Activated T-cell treated with anti-CD3 and anti-CD28 coated beads, Interleukin-2, amount 50 U/mL, for 4 hours (primary cell): ENCODE measurements at places on chromosomes 7 and 10. TPM values are rescaled to one million over a fixed set of nuclear protein-coding genes. Genes with fewer than 3 reads are reported as not detected.

Gene TCAF2
- 21.9 TPM for total RNA-seq

Gene PRF1
- 15.7 TPM for total RNA-seq

Gene IFIT1B
- total RNA-seq: not detected

Gene TLL2
- not detected for total RNA-seq

Gene SYT15B
- total RNA-seq: 0.11 TPM

Gene TYW1B
- total RNA-seq: 3.2 TPM

Gene CLCN1
- total RNA-seq: not detected

Gene SORBS1
- 0.46 TPM for total RNA-seq

Gene SYCE1
- total RNA-seq: 0.46 TPM

Gene SORCS3
- not detected for total RNA-seq

Gene LRIT1
- total RNA-seq: not detected

GRCh38 chr7:81882086-81882485, 112.2 kb upstream of the HGF start:
- no peak for DNase-seq

- no peak for DNase-seq
These were observed 23.0 kb downstream of the ASB4 start for GRCh38 chr7:95508780-95509179.

DNA sequence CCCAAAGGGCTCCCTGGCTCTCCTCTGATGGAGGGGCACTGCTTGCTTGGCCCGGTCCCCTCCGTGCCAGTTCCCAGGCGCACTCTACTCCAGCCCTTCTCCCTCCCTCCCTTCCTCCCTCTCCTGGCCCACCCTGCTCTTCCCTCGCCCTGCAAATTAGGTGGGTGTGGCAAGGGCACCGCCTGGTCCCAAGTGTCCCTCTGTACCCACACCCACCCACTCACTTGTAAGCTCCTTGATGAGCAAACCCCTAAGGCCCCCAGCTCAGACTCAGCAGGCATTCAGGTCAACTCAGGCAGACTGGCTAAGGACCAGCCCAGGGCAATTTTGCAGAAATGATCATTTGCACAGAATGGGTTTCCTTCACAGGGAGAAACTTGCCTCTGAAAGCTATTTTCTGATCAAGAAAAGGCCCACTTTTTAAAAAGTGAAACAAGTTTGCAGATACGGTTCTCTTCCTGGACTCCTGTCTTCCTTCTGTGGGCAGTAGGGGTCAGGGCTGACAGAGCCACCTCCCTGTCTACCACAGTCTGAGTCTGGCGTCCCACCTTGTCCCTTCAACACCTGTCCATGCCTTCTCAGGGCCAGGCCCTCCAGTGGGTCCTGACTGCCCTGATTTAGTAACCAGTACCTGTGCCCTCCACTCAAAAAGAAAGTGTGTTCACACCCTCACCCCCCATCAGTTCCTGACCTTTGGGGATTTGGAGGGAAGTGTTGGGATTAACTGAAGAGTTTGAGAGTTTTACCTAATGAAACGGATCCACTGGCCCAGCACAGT, 28.3 kb downstream of the C10orf71 start:
- DNase-seq: no peak

DNA sequence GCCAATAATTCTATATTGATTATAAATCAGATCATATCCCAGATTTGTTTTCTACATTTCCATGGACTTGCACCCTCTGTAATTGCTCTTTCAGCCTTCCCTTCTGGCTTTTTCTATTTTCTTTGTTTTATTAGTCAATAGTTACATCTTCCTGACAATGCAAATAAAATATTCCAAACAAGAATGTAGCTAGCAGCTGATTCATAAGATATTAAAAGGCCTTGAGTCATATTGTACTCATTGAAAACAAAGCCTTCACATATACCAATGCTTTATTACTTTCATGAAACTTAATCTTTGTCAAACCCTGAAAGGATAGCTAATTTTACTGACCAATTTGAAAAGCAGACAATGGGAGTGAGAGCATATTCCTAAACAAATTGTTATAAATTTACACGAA, 10.7 kb upstream of the SFMBT2 start:
- DNase-seq: no peak

DNA sequence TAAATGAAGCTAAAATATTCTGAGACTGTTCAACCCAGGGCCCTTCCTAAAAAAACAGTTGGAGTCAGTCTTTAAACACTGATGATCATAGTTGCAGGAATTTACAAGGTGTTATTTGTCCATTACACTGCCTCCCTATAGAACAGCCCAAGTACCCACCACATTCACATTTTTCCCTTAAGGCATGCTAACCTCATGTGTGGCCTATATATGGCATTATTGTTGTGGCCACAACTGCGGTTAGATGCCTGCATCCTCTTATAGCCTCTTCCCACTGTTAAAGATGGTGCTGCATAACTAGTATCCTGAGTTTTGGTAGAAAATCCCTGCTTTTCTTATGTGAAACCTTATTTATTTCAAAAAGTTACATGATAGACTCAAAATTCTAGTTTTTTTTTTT, 287.9 kb upstream of the SEMA3A start:
- no peak for DNase-seq

DNA sequence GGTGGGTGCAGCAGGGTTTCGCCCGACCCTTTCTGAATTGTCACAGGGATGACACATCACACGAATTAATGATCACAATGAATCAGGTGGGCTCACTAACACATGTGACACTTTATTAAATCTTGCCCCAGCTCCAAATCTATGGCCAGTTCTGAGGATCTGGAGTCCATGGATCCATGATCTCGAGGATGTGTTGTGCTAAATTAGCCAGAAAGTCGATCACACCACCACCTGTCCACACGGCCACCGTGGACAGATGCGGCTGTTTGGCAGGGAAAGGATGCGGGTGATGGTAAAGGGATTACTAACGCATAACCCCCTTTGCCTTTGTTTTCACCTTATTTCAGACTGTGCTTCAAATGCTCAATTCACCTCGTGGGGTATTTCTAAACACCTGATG, 96.4 kb downstream of the COBL start:
- DNase-seq: no peak

DNA sequence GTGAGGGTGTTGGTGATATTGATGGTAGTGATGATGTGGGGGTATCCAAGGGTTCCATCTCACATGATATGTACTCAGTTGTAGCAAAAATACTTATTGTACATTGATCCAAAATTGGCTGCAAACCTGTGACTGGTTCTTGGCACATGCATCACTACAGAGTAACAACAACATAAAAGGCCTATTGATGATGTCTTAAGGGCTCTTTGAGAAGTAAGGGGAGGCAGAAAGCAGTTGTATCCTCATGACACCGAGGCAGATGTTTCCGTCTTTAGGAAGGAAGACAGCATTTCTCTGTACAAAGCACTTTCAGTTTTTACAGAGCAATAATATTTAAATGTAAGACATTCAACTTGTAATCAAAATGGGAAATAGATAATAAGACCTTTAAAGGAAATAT, 34.5 kb downstream of the NRG3 start:
- no peak for DNase-seq

GRCh38 chr10:103852856-103853255, 2.5 kb downstream of the SH3PXD2A start:
- DNase-seq: no peak

GRCh38 chr10:53403688-53404087, 631.1 kb upstream of the MBL2 start:
- DNase-seq: no peak

GRCh38 chr10:44437840-44438511, 53.1 kb upstream of the CXCL12 start:
- DNase-seq: no peak

DNA sequence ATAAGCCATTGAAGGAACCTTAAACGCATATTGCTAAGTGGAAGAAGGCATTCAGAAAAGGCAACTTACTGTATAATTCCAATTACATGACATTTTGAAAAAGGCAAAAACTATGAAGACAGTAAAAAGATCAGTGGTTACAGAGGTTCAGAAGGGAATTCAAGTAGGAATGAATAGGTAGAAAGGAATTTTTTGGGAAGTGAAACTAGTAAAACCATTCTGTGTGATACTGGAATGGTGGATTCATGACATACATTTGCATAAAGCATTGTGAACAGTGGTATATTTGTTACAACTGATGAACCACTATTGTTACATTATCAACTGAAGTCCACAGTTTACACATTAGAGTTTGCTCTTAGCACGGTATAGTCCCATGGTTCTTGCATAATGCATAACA, 114.2 kb upstream of the GPR22 start:
- no peak for DNase-seq

DNA sequence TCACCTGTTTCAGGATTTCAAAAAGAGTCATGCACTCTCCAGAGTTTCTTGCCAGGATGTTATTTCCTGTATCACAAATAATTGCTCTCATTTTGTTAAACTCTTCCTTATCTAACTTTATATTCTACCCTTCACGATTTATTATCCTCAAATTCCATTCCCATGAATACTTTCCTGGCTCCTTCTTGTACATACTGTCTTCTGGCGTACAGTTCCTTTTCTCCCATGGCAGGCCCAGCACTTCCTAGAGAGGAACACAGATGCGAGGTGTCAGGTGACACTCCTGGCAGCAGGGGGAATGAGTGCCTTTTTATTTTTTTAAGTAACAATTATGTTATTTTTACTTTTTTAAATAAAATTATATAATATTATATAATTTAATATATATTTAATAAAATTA, 411.9 kb downstream of the TFEC start:
- DNase-seq: no peak

GRCh38 chr7:21616796-21617436, 74.1 kb downstream of the DNAH11 start:
- no peak for DNase-seq

DNA sequence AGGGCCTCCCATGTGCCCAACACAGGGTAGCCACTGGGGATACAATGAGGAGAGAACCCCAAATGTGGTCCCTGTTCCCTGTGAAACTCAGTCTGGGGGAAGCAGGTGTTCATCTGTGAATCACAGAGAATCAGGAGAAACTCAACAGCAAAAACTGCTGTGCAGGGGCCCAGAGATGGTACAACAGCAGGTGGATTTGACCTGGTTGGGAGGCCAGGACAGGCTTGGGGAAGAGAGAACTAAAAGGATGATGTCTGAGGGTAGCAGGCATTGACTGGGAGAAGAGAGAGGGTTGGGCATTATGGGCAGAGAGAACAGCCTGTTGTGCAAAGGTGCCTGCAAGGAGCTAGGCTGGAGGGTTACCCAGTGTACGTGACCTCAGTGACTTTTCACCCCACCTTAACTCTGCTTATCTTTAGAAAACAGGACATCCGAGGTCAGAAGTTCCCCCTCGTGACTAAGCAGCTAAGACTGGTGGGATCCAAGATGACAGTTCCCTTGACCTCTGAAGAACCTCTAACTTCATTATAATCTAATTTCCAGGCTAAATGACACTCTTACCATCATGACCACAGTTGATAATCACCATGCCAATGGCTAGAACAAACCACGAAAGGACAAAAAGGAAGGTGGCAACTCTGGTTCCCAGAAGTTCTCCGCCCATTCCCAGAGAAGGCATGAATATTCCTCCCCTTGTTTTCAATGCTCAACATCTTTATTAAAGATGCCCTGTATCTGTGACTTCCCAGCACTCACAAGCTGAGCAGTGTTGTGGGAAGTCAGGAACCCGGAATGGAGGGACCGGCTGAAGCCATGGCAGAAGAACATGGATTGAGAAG, 5.1 kb upstream of the ADAMTS14 start:
- DNase-seq: no peak

- peak; percentile 32 for DNase-seq
These were observed 975 bp downstream of the GLCCI1 start for GRCh38 chr7:7969306-7970236.

DNA sequence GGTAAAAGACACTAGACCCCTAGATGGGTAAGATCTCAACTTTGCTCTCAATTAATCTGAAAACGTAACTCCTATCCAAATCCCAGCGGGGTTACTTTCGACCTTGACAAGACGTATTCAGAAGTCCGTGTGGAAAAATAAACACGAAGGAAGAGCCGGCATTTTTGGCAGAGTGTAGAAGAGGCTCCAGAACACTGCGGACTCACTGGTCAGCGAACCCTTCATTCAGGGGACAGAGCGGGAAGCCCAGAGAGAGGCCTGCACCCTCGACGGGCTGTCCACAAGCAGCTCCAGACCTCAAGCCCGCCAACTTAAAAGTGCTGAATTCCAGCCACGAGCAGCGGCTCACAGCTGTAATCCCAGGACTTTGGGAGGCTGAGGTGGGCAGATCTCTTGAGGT, 54.7 kb downstream of the DPYSL4 start:
- DNase-seq: no peak

GRCh38 chr10:55223352-55223751, 422.3 kb upstream of the PCDH15 start:
- DNase-seq: no peak

GRCh38 chr7:142608630-142609428, 140.4 kb upstream of the PRSS1 start:
- no peak for DNase-seq

DNA sequence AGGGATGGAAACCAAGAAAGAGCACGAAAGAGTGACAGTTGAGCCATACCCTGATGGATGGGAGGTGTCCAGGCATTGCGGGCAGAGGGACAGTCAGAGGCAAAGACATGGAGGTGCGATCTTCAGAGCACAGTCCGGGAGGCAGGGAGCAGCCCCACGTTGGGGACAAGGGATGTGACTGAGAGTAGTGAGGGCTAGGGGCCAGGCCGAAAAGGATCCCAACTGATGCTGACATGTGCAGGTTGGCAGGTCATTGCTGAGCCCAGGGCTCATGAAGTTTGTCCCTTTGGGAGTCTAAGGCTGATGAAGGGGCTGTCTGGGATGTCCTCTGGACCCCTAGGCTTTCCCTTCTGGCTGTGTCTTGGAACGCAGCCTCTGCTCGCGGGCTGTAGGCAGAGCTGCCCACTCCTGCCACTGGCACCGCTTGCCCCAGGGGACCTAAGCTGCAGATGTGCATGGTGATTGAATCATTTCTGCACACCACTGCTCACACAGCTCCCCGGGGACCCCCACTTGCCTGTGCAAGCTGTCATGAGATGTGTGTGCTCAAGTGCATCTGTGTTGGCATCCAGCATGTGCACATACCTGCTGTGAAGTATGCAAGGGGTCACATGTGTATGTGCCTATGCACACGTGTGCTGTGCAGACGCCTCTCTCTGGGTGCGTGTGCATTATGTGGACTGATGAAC, 125.1 kb downstream of the ZMIZ1 start:
- no peak for DNase-seq

DNA sequence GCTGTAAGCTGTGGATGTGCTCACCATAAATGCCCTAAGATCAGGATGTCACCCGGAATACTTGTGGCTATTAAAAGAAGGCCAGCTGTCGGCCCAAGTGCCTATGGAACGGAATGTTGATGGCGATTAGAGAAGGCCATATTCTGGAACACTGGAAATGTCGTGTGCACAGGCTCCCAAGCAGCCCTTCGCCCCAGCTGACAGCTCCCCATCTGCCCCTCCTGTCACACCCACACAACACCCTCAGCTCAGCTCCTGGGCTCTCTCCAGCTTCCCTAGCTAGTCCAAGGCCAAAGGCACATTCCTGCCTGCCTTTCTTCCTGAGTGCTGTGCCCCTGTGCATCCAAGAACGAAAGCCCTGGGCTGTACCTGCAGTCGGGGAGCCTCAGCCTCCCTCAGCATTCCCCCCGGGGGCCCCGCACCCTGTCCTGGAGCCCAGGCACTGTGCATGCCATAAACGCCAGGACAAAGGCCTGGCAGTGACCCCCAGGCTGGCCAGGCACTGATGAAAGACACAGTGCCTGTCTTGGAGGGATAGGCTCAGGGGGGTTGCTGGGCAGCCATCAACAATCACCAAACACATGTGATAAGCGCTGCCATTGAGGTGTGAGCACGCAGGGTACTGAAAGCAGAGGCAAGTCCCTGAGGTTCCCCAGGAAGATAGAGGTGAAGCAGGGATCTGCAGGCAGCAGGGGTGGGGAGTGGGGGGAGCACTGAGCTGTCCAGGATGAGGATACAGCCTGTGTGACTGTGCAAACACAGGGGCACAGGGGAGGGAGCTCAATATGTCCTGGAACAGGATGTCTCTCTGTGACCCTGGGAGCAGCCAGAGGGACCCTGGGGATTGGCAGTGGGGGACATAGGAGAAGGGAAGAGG, 3.7 kb upstream of the LDB3 start:
- DNase-seq: no peak
